ENCODE measurements at places on chromosomes 4 and X. TPM values are rescaled to one million over a fixed set of nuclear protein-coding genes. Genes with fewer than 3 reads are reported as not detected.
A peak's percentile ranks its signal among the peaks of the same experiment; 100 is the strongest.

The PNMA3 gene
- total RNA-seq = 1.8 TPM

The VCX3A gene
- total RNA-seq = not detected

The SERPINA7 gene
- not detected for total RNA-seq

The CCKAR gene
- total RNA-seq = not detected

- no peak for DNase-seq
These were observed 43.3 kb upstream of the PDGFC start for GRCh38 chr4:157014621-157015591.

DNA sequence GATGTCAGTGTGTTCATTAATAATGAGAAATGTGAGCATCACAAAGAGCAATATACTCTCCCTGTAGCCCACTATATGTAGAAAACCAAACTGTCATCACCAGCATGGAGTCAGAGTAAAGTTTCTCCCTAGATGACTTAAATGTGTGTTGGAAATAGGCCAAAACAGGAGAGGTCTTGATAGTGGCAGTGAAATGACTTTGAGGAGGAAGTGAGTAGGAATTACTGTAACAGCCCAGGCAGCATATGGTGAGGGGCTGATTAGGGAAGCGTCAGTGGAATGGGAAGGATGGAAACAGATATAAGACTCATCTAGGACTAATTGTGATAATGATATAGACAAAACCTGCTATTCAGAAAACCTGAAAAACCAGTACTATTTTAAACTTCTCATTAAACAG, 83.9 kb downstream of the ATXN3L start:
- DNase-seq = no peak

DNA sequence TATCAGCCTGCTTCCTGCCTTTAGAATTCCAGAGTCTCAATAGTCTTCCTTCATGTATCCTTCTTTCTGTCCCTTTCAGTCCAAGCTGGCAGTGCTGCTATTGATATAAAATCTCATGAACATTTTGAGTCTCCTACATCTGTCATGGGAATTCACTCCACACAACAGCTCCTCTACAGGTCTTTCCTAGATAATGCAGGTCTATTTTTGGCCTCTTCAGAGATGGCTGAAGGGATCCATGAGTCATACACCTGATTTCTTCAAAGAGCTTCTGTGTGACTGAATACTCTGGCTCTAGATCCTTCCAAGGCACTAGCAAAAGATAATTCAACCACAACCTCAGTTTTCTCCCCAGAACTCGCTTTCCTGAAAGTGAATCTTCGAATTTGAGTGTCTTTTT, 115.4 kb downstream of the STPG2 start:
- no peak for DNase-seq

- no peak for DNase-seq
These were observed 51.2 kb upstream of the PGRMC2 start for GRCh38 chr4:128338634-128339355.

- DNase-seq = no peak
These were observed 157.5 kb upstream of the ITM2A start for GRCh38 chrX:79524642-79525041.

GRCh38 chrX:38878641-38879340, 77.5 kb downstream of the MID1IP1 start:
- no peak for DNase-seq

- DNase-seq = peak; percentile 34
These were observed 47.4 kb upstream of the KDR start for GRCh38 chr4:55172694-55173287.

- no peak for DNase-seq
These were observed 83.8 kb downstream of the GRID2 start for GRCh38 chr4:92387459-92388069.

GRCh38 chr4:75678965-75679364, 5.8 kb upstream of the G3BP2 start:
- no peak for DNase-seq

GRCh38 chr4:73010789-73011628, 58.5 kb downstream of the COX18 start:
- DNase-seq = no peak

DNA sequence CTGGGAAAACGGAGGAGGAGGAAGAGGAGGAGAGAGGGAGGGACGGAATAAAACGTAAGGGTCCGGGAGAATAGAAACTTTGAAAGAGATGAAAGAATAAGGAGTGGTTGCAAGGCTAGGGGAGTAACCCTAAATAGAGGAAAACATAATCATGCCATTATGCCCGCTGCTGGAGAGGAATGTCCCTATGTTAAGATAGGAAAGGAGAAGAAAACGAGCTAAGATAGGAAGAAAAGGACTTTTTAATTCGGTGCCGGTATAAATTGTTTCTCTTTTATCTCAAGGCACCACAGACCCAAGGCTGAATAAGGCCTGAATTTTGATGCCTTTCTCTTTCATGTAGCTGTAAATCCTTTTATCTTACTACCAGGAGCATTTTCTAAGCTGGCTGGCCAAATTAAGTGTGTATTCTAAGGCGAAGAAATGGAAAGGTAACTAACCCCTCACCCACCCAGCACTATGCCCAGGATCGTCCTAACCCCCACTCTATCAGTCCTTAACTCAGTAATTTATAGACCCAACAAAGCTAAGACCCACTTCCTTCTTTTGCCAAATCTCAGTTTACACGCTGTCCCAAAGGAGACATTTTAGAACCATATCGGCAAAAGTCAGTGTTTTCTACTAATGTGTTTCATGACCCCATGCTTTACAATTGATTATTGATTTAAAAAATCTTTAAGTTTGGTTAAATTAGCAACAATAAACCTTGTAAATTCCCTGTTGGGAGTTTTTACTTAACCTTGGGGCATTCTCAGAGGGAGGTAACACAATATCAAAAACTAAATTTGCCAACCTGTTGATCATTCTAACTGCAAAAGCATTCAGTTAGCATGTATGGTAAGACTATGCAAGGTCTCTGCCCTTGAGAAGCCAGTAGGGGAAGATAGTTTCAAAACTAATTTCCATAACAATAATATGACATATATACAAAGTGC, 1.1 kb upstream of the CUL4B start:
- no peak for DNase-seq
